ENCODE measurements at places on chromosomes 12 and 14. TPM values are rescaled to one million over a fixed set of nuclear protein-coding genes. Genes with fewer than 3 reads are reported as not detected.

The PMCH gene
- 0.41 TPM for total RNA-seq

The MGAT4C gene
- total RNA-seq, result 72.2 TPM

The WNT5B gene
- total RNA-seq, result 22.0 TPM

The PMEL gene
- not detected for total RNA-seq

The ACOT6 gene
- total RNA-seq, result not detected

The RASAL1 gene
- total RNA-seq, result 4.9 TPM

The MYBPC1 gene
- total RNA-seq, result 2.4 TPM

DNA sequence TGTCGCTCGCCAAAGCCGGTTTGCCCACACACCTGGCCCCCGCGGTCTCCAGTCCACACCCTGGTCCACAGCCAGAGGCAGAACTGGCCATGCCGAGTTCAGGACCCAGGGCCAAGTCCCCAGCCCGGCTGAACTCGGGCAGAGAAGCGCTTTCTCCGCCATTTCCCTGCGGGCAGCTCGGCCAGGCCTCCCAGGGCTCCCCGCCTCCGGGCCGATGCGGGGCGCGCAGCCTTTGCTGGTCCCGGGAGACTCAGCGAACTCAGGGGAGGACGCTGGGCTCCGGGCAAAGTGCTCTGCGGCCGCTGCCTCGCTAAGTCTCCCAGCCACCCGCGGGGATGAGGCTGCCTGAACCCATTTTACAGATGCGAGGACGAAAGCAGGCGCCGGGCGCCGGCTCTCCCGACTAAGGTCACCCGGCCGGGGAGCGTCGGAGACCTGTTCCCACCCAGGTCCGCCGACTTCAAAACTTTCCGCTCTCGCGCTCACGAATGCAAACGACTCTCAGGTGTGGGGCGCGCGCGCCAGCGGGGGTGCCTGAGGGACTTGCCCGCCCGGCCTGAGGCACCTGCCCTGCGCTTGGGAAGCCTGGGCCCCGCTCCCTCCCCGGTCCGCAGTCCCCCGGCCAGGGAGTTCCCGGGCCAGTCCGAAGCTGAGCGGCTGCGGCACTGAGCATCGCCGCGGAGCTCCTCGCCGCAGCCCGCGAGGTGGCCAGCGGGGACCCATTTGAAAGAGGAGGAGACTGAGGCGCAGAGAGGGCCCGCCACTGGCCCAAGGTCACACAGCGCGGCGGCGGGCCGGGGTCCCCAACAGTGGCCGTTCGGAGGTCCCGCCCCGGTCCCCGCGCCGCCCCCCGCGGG, 627 bp downstream of the TESC start:
- no peak for DNase-seq

GRCh38 chr12:65930114-65930828, 106.0 kb downstream of the HMGA2 start:
- no peak for DNase-seq

DNA sequence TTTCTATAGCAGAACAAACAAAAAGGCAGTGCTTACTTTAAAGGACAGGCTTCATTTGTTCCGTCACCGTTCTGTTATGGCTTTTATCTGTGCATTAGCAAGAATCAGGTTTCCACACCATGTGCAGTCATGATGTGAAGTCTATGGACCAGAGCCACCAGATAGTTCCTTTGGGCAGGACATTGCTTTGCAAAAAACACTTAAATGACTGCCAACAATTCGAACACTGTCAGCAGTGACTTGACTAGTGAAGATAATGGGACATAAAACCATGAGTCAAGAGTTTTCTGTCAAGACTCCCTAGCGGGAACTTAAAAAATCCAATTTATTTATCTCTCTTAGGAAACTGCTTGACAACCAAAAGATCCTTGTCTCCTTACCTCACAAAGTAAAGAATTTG, 80.3 kb downstream of the NKX2-1 start:
- DNase-seq, result no peak

GRCh38 chr14:96754162-96754844, 42.9 kb upstream of the VRK1 start:
- no peak for DNase-seq

GRCh38 chr12:77569876-77570275, 260.8 kb upstream of the NAV3 start:
- no peak for DNase-seq

GRCh38 chr12:34625116-34625515, 602.8 kb downstream of the ALG10 start:
- DNase-seq, result no peak

- no peak for DNase-seq
These were observed 377.8 kb downstream of the KCNH5 start for GRCh38 chr14:62667421-62667914.

- no peak for DNase-seq
These were observed 1.1 kb upstream of the NUDT4 start for GRCh38 chr12:93376436-93377251.

- no peak for DNase-seq
These were observed 127.7 kb upstream of the CAND1 start for GRCh38 chr12:67141296-67142018.

- no peak for DNase-seq
These were observed at the start of gene GPR68 for GRCh38 chr14:91244501-91244901. GPR68 (minus strand) TSS chr14:91244704; CDS start chr14:91235050, 9,654 bp downstream.

DNA sequence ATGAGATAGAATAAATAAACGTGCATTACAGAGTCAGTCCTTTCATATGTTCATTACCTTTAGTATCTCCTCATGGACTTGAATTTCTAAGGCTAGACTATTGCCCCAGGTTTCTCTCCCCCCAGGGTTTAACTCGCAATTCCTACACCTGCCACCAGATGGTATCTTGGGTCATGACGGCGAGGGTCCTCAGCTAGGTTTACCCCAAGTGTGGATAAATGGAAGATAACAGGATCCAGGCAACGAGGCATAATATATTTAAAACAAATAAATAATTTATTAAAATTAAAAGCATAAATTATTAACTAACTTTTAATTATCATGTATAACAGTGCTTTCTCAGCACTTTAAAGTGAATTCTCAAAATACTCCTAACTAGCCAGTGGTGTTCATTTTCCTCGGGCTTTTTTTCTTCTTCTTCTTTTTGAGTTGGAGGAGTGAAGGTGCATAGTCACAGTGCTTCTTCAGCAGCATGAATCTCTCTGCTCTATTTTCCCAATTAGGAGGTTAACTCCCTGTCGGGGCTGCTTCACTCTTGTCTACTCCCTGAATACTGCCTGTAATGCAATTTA, 243.5 kb upstream of the CAND1 start:
- DNase-seq, result no peak

DNA sequence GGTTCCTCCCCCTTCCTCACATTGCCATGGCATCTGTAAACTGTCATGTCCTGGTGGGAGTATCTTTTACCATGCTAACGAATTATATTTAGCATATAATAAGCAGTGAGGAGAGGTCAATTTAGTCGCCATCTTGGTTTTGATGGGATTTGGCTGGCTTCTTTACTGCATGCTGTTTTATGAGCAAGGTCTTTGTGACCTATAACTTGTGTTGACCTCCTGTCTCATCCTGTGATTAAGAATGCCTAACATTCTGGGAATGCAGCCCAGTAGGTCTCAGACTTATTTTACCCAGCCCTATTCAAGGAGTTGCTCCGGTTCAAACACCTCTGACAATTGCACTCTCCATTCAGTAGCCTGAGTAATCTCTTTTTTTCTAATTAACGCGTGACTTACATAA, 2.1 kb upstream of the EIF4B start:
- DNase-seq, result no peak

- no peak for DNase-seq
These were observed 37.2 kb upstream of the RMST start for GRCh38 chr12:97425380-97425779.

DNA sequence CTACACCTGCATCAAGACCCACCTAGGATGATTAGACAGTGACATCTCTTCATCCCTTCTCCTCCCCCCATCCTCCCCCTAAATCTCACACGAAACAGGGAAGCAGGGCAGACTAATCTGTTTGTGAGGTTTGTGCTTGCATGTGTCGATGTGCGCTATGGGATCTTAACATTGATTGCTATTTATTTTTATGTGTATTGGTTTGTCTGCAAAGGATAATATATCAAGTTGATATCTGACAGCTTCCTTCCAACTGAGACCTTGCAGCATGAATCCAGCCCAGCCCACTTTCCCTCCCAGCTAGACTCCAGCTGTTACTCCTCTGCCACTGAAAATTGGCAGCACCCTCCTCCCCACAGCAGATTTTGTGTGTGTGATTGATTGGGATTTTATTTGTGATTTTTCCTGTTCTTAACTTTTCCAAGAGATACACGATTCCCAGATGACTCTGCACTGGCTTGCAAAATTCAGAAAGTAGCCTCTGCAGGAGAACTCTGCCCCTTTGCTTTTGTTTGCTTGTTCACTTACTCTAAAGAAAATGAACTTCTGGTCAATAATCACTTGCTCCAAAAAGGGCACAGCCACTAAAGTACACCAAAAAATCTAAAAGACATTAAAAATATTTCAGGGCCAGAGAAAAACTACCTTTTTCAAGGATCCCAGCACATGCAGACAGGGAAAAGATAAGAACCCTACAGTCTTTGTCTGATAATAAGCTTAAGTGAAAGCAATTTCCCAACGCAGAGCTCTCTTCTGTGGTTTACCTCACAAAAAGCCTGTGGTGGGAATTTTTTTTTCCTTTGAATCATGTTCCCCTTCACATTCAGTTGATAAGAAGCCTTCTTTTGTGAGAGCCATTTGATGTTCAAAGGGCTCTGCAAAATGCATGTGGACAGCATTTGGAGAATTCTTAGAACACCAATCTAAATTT, 222.1 kb downstream of the RPS29 start:
- no peak for DNase-seq

GRCh38 chr14:70188322-70188658, 461 bp downstream of the SLC8A3 start:
- DNase-seq, result no peak

DNA sequence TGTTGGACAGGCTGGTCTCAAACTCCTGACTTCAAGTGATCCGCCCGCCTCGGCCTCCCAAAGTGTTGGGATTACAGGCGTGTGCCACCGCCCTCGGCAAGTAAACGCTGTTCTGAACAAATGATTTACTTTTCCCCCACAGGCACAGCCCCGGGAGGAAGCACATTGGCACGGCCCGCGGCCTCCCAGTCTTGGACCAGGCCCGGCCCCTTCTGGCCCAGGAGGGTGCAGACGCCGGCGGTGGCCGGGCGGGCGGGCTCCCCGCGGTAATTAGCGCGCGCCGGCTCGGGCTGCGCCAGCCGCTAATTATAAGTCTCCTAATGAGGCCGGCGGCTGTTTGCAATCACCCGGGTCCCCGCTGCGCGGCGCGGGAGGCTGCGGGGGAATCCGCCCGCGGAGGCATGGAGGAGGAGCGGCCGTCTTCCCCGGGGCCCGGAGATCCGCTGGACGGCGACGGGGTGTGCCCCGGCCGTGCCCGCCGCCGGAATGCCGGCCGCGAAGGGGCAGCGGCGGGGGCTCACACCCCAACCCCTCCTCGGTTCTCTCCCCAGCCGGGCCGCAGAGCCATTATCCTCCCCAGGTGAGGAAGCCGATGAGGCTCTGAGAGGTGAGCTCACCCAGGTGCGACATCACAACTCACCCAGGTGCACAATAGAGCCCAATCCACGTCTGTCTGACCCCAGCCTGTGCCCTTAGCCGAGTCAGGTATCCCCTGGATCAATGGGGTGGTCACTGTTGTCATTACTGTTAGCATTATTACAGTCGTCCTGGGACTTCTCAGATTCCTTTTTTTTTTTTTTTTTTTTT, 3.3 kb upstream of the POP5 start:
- DNase-seq, result peak; percentile 48

GRCh38 chr12:66304296-66304900, 2.1 kb downstream of the HELB start:
- DNase-seq, result no peak

GRCh38 chr14:54718046-54718445, 151.1 kb downstream of the SAMD4A start:
- no peak for DNase-seq

- no peak for DNase-seq
These were observed 70.1 kb upstream of the STRN3 start for GRCh38 chr14:31096255-31096654.

DNA sequence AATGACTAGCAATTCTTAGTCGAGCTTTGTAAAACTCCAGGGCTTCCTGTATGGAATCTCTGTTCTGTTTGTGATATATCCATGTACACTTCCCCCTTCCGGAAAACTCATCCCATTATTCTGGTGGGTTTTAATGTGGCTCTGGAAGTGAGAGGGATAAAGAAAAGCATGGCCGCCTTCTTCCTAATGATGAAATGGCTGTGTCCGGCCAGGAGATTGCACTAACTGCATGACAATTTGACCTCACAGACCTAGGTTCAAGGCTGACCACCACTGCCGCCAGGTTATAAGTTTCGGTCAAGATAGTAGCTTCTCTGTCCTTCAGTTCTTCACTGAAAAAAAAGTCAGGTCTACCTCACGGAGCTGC, 41.0 kb upstream of the NPAS3 start:
- no peak for DNase-seq

DNA sequence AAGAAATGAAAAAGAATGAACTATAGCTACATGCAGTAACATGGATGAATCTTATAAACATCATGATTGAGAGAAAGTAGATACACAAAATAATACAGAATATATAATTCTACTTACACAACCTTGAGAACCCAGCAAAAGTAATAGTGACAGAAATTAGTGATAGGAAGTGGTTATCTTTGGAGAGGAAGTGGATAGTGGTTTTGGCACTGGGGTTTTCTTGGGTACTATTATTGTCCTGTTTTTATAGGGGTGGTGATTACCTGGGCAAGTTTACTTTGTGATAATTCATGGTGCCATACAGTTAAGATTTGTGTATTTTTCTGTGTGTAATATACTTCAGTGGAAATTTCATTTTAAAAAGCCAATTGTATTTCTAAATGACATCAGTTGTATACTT, 352.7 kb downstream of the AEBP2 start:
- DNase-seq, result no peak

DNA sequence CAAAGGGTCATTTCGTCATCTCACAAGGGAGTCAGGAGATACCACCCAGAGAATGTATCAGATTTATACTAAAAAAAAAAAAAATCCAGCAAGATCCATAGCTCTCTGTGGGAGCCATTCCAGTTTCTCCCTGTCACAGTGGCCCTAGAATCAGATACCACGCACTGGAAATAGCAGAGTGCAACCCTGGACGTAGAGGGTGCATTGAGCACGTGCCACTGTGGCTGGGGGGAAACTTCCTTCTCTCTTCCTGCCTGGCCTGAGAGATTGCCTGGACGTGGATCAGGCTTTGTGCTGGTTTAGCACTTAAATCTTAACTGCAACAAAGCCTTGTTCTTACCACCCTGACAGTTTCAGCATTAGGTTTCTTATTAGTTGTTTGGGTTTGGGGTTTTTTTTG, 124.3 kb downstream of the FBXL14 start:
- no peak for DNase-seq

GRCh38 chr14:101825797-101826196, 64.3 kb downstream of the PPP2R5C start:
- DNase-seq, result no peak

GRCh38 chr14:51328772-51329353, 88.8 kb downstream of the TMX1 start:
- DNase-seq, result no peak

DNA sequence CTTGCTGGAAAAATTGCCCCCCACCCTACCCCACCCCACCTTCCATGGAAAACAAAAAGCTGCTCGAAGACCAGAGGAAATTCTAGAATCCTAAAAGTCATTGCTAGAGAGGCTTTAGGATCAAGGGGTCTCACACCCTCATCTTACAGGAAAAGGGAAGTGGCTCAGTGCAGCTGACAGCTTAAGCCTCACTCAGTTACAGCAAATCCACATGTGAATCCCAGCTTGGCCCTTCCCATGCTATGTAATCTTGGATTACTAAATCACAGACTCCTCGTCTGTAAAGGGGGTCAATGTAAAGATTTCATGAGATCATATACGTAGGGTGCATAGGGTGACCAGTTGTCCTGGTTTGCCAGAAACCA, 25.9 kb downstream of the CMKLR1 start:
- DNase-seq, result no peak

Data from frontal cortex (tissue), 4 donors.